ENCODE measurements at places on chromosomes 3 and 15.
A peak's percentile ranks its signal among the peaks of the same experiment; 100 is the strongest.

- no peak for DNase-seq
Observed at GRCh38 chr3:45712434-45713110, 23.4 kb downstream of the SACM1L start.

DNA sequence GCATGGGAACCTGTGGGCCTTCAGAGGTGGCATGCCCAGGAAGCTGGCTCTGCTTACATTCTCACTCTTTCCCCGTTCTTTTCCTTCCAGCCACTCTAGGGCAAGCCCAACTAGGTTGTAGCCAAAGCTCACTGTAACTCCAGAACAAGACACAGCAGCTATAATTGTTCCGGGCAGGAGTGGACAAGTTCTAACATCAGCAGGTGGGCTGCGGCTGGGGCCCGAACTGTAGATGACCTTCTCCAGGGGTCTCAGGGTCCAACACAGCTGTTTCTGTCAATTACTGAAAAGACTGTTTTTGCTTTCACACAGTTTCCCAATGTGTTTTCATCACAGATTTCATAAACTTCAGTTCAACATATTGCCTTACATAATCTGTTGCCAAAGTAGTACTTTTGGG lies 11.5 kb downstream of the RASGRP1 start:
- no peak for DNase-seq

DNA sequence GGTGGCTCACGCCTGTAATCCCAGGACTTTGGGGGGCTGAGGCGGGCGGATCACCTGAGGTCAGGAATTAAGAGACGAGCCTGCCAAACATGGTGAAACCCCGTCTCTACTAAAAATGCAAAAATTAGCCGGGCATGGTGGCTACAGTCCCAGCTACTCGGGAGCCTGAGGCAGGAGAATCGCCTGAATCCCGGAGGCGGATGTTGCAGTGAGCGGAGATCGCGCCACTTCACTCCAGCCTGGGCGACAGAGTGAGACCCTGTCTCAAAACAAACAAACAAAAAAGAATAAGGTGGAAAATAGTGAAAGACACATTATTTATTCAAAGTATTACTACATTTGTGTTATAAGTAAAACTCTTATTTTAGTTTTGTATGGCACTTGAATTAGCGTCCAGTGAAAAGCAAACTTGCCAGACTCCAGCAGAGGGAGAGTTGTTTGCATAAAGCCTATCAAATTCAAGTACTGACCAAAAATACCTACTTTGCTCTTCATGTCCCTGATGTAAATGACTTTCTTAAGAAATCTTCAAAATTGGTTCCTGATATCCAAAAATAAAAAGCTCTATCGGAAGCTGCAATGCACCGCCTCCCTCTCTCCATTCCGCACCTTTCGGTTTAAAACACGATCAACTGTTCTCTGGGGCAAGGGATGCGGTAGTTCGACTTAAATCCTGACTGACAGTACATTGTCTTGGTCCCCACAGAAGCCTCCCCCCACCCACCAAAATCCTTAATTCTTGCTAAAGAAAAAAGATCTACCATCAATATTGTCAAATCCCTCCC lies 1.2 kb downstream of the TRPM7 start:
- no peak for DNase-seq

GRCh38 chr15:100230784-100231183 lies 111.0 kb downstream of the ADAMTS17 start:
- DNase-seq: no peak

- peak; percentile 8 for DNase-seq
Observed at GRCh38 chr15:67039384-67040075, 25.9 kb upstream of the SMAD3 start.

DNA sequence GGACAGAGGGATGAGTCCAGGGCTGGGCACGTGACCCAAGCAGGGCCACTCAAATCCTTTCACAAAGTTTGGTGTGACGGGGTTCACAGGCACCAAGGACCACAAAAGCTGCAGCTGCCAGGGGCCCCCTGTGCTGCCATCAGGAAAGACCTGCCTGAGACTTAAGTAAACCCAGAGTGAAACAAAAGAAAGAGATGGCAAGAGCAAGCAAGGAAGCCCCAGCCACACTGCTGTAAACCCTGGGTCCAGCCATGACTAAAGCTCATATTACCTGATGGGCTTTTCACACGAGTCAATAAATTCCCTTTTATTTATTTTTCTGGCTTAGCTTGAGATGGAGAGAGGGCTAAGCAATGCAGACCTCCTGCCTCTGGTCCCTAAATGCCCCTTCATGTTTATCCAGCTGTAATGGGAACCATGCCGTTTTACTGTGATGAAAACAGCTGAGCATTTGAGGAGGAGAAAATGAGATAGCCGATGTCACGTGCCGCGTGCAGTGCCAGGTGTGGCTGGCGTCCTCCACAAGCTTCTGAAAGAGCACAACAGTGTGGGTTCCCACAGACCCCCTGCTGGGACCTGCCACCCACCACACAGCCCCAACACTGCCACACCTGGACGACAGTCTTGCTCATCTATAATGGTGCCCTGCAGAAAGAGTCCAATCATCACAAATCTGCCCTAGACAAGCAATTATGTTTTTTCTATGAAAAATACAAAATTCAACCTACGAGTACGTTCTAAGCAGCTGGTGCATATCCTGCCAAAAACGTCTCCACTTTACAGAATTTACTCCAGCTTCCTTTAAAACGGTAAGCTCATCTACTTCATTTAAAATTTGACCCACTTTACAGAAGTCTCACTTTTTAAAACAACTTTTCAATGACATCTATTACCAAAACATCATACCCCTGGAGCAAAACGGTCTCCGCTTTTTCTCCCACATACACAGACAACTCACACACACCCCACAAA lies 34.2 kb downstream of the ADAMTS17 start:
- no peak for DNase-seq

DNA sequence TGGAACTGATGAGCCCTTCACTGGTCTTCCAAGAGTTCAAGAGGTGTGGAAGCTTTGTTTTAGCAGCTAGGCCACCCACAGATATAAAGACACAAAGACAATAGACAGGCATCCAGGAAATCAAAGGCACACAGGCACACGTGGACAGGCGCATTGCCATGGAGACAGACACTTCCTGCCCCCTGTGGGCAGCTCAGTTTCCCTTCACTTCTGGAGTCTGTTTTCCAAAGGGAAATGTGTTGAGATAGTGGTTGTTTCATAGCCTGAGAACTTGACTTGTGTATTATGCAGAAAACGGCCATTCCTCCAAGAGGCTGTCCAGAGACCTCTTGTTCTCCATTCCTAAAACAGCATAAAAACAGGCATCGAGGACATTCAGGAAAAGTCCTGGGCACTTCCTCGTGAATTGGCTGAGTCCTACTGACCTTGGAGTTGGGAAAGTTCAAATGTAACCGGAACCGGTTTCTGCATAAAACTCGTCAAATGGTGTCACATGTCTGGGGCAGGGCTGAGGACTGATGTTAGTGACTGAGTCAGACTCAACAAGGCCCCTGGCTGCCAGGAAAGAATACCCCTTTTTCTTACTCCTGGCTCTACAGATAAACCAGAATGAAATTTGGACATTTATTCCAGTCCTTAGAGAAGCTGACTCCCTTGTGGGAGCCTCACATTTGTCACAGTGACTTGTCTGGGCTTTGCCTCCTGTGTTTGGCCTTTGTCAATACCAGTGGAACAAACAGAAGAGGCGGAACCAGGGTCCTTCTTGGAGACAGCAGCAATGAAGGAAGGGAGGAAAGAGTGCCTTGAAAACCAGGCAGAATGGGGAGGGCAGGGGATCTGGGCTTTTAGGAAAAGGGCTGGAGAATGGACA lies 1.3 kb downstream of the ALPK3 start:
- DNase-seq: no peak

DNA sequence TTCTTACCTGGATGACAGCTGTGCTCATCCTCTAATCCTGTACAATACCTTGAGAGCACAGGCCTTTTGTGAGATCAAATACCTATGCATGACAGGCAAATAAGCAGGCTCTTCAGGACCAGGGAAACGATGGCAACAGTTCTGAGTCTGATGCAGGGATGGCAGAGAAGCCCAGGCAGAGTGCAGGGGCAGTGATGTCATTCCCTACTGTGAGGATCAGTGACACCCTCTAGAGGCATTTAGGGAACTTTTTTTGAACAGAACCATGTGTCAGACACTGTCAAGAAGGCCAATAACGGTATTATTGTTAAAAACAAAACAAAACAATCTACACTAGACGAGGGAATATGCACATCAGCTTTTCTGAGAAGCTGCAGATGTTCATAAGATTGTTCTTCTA lies 314.8 kb upstream of the CTDSPL start:
- DNase-seq: no peak

DNA sequence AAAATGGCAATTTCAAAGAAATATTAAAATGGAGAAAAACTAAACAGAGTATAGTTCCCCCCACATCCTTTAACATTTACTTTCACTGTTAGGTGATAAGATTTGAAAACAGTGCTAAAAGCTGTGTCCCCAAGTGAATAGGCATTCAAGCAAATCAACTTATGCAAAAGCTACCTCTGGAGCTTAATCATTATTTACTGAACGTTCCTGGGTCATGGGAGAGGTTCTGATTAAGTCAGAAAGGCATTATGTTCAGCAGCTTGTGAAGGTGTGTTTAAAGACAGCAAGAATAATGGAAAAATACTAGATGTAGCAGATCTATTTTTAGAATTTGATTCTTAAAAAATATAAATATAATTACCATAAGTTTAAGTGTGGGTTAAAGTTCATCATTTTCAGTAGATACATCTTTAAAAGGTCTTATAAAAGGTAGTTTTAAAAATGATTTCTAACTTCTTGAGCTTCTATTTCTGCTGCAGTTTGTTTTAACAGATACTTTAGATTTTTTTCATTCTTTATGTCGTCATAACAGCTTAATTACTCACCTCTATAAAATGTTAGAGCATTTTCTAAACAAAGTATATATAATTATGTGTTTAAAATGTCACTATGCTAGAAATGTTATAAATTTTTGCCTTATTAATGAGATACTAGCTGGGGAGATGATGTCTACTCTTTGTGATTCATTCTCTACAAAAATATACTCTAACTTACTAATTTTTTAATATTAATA lies 127.9 kb downstream of the MITF start:
- DNase-seq: no peak

GRCh38 chr3:44955917-44956316 lies 20.1 kb downstream of the ZDHHC3 start:
- no peak for DNase-seq

DNA sequence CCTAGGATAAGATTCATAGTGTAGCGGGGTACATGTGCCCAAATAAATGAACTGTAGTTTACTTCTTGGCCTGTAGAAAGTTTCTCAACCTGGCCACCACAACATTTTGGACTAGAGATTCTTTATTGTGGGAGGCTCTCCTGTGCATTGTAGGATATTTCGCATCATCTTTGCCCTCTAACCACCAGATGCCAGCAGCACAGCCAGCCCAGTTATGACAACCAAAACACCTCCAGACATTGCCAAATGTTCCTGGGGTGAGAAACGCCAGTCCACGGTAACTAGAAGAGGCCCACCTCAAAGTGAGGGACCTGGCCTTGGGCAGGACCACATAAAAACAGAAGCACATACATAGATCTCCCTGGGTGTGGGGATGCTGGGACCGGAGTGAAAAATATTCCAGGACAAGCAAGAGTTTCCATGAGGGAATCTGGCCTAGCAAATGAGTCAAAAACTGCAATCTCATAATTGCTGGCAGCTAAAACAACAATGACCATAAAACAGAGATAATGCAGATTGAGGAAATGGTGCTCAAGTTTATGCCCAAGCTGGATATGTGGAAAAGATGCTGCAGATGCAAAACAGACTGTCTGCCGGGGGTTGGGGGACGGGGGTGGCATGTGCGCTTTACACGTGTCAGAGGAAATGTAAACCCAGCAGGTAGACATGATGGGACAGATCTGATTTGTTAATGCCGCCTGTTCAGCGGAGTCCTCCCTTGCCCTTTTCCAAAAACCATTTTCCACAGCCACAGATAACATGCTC lies 39.7 kb downstream of the ARHGEF3 start:
- no peak for DNase-seq

DNA sequence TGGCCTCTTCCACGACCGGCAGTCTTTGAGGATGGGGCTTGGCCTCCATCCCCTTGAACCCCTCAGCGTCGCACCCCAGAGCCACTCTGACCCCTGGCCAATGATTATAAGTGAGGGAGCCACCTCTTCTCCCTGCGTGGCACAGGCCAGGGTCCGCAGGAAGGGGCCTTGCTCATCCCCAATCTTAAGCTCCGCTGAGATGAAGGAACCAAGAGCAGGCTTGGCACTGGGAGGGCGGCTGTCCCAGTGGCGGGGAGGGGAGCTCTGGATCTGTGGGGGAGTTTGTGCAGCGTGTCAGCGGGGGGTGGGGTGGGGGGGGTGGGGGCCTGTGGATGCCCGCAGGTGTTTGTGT lies 13.8 kb upstream of the ADPGK start:
- no peak for DNase-seq

DNA sequence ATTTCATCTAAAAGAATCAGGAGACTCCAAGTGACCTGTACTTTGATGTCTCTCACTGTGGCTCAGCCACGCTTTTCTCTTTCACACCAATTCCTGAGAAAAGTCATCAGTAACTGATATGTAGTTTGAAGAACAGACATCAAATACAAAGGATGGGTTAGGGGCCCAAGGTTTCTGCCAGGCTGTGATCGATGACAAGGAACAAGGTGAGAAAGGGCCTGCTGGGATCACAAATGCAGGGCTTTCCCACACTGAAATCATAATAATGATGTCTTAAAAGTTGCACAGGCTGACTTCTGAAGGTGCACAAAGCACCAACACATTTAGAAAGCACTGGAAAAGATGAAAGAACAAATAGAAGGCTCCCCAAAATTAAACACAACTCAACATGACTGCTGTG lies 396.9 kb downstream of the MAGI1 start:
- no peak for DNase-seq

DNA sequence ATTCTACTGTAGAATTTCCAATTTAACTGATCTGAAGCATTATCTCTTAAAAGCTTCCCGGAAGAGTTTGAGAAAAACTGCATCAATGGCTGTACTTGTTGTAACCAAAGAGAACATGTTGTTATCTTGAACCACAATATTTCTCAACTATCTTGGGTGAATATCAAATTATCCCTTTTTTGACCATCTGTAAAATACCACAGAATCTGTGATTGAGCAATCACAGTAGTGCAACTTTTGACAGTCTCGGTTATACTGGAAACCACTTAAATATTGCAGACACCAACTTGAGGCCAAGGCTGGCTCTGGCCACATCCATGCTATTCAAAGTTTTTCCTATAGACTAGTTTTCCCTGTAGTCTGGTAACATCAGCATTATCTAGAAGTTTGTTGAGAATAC lies 842.8 kb upstream of the EPHA6 start:
- no peak for DNase-seq

GRCh38 chr15:84823282-84823878 lies 6.2 kb downstream of the ALPK3 start:
- no peak for DNase-seq

- no peak for DNase-seq
Observed at GRCh38 chr15:90711842-90712241, 5.3 kb upstream of the BLM start.
